ENCODE measurements at places on chromosomes 6 and 20.
A peak's percentile ranks its signal among the peaks of the same experiment; 100 is the strongest.

GRCh38 chr6:125789576-125790357 is 993 bp upstream of the NCOA7 start:
- peak; percentile 55 for DNase-seq

- no peak for DNase-seq
Observed at GRCh38 chr20:61861054-61861841, 204.4 kb downstream of the TAF4 start.

GRCh38 chr6:159229651-159230051 is 60.5 kb downstream of the FNDC1 start:
- DNase-seq: no peak

GRCh38 chr6:70389261-70389660 is 24.0 kb upstream of the FAM135A start:
- DNase-seq: no peak
